ENCODE measurements at places on chromosomes 7 and 10. TPM values are rescaled to one million over a fixed set of nuclear protein-coding genes. Genes with fewer than 3 reads are reported as not detected.

Gene ARL5B
- total RNA-seq, result 4.8 TPM

Gene HECTD2
- 6.6 TPM for total RNA-seq

Gene CDK14
- 18.5 TPM for total RNA-seq

Gene PNLIPRP3
- total RNA-seq, result not detected

Gene CSGALNACT2
- total RNA-seq, result 9.8 TPM

Measured in heart right ventricle (tissue), 16 donors.